Stimulated activated naive CD8-positive, alpha-beta T cell treated with anti-CD3 and anti-CD28 coated beads, Interleukin-15, Interleukin-2, amounts not matched to agents 100 U/mL and 50 U/mL, for 24 hours (primary cell): ENCODE measurements at places on chromosomes 3 and 15.

- DNase-seq, result peak; percentile 47
Measured at GRCh38 chr15:89575656-89576416, 567 bp downstream of the TICRR start.

GRCh38 chr3:116084999-116085791 is 360.1 kb downstream of the LSAMP start:
- no peak for DNase-seq

- no peak for DNase-seq
Measured at GRCh38 chr3:132464066-132464465, 46.8 kb downstream of the DNAJC13 start.

GRCh38 chr3:71955240-71956068 is 170.5 kb upstream of the PROK2 start:
- peak; percentile 40 for DNase-seq

GRCh38 chr3:44926921-44927320 is 49.1 kb downstream of the ZDHHC3 start:
- no peak for DNase-seq

GRCh38 chr3:17050071-17050470 is 165.3 kb downstream of the PLCL2 start:
- no peak for DNase-seq

DNA sequence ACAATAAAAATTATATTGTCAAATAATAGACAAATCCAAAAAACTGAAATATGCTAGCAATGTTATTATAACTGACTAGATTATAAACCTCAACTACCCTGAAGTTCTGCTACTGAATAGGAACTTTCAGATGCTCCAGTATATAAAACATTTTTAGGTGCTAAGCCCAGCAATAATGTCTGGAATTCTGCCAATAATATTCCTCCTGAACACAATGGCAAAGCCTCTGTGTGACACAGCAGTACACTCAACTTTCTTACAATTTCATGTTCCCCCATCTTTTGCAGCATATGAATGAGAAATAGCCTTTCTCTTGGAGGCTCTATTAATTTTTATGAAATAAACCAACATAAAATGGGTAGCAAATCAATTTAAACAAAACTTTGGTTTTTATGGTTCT is 29.5 kb downstream of the ATOSA start:
- no peak for DNase-seq

DNA sequence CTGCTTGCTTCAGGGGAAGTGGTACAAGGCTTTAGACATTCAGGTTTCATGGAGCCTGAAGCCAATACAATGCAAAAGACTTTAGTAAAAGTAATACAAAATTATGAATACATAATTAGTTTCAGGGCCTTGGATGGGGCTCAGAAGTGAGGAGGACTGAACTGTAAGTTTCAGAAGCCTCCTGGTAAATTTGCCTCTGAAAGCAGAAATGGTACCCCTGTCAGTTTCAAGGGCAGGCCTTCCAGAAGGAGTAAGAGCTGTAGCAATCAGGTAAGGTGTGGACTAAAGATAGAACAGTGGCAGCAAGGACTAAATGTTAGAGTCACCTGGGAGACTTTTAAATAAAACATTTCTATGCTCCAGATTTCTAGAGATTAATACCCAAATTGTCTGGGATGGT is 402.5 kb upstream of the GOLIM4 start:
- no peak for DNase-seq

- no peak for DNase-seq
Measured at GRCh38 chr3:15045667-15046066, 19.4 kb downstream of the MRPS25 start.

DNA sequence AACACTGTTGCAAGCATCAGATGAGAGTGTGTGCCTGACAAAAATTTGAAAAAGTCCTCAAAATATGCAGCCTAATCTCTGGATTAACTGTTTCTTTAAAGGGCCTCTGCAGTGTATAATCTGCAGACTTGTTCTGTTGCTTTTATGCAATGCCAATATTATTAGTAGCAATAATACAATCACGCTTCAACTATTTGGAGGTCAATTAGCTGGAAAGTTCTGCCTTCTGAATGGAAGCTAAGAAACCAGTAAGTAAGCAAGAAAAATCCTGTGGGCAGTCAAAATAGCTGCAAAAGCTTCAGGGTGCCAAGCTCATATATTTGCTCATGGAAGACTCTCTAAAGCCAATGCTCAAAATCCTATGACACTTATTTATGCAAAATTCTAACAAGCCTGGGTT is 153.2 kb upstream of the NR2F2 start:
- DNase-seq, result no peak

GRCh38 chr3:39479701-39480414 is 12.4 kb downstream of the MOBP start:
- DNase-seq, result no peak

DNA sequence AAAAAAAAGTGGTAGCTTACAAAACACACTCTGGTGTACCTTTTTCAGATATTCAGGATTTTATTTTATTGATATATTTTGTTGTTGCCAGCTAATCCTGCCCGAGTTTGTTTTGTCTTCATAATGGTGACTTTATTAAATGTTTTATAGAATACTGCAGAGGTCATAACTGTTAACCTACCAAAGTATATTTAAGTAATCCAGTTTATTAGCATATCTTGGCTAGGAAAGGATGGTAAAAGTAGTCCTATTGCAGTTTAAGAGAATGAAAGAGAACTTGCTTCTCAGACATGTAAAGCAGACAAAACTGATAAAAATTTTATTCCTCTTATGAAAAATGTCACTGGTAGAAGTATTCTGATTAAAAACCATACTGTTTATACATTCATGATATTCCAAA is 59.2 kb upstream of the IGSF10 start:
- DNase-seq, result no peak

- no peak for DNase-seq
Measured at GRCh38 chr3:62237286-62237948, 135.9 kb downstream of the FEZF2 start.

DNA sequence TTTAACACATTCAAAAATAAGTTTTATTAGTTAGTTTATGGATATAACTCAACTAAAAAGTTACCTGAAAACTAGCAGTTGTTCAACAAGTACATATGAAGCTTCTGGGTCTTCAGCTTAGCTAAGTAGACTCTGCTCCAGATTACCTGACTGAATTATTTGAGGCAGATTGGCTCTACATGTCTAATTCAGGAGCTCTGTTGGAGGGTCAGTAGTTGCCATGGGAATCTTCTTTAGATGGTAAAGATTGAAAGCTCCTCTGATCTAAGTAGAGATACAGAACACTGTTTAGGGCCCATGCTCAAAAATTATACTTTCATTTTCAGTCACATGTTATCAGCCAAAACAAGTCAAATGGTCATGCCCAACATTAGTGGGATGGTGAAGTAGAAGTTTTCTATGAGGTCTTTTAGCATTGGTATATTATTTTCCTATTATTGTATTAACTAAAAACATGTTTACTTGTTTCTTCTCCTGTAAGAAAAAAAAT is 1476.9 kb downstream of the OTOL1 start:
- no peak for DNase-seq

- DNase-seq, result no peak
Measured at GRCh38 chr3:61181874-61182273, 69.4 kb downstream of the FHIT start.

- no peak for DNase-seq
Measured at GRCh38 chr3:123605789-123606234, 21.0 kb upstream of the HACD2 start.

GRCh38 chr3:31268868-31269267 is 263.9 kb upstream of the STT3B start:
- DNase-seq, result no peak
